RWPE1 (cell line): ENCODE measurements at places on chromosomes 7 and 10.
A peak's percentile ranks its signal among the peaks of the same experiment; 100 is the strongest.

DNA sequence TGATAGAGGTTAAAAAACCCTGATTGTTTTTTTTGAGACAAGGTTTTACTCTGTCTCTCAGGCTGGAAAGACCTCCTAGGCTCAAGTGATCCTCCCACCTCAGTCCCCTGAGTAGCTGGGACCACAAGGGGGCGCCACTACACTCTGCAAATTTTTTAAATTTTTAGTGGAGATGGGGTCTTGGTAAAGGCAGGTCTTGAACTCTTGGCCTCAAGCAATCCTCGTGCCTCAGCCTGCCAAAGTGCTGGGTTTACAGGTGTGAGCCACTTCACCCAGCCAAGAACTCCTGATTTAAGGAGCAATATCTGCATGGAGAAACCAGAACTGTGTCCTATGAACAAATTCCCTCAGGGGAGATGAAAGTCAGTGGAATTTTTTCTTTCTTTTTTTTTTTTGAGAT is 7.3 kb upstream of the KLHDC10 start:
- DNase-seq = no peak

DNA sequence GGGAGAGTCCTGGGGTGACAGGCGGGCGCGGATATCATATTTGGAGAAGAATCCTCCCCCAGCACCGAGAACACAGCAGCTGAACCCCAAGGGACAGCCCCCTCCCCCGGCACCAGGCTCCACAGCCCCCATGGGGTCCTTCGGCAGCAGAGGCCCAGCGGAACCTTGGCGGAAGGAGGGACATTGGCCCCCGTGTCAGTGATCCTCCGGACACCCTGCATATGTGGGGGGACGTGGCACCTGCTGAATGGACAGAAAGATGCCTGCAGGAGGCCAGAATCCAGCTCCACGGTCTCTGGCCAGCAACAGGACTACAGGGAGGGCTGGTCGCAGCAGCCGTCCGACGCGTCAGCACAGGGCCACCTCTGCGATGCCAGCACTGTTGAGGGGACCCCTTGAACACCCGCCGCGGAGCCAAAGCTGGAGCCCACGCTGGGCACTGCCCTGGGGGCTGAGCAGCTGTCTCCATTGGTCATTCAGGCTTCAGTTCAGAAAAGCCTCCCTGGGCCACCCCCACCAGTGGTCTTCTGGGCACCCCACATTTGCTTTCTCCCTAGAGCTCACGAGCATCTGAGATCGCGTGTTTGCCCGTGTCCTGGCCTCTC is 240.1 kb downstream of the ELFN1 start:
- DNase-seq = no peak

- DNase-seq = peak; percentile 80
Observed at GRCh38 chr7:28358423-28358868, 53.9 kb upstream of the CREB5 start.

DNA sequence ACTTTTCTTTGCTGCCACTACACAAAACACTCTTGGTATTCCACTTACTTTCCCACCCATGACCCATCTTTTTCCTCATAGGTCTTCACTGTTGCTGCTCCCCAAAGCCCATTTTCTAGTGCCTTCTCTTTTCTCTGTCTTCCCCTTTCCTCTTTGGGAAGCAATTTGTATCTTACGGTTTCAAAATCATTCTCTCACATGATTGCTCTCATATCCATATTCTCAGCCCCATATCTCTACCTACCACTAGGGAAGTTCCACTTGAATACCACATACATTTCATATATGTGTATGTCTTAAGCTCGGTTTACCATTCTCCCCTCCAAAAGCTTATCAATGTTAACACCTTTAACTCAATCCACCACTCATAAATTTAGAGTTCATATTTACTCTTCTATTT is 3.2 kb upstream of the UBE2D1 start:
- no peak for DNase-seq

GRCh38 chr10:4833286-4833685 is 7.3 kb downstream of the AKR1E2 start:
- no peak for DNase-seq

- no peak for DNase-seq
Observed at GRCh38 chr10:43430926-43431663, 5.8 kb upstream of the ZNF487 start.

DNA sequence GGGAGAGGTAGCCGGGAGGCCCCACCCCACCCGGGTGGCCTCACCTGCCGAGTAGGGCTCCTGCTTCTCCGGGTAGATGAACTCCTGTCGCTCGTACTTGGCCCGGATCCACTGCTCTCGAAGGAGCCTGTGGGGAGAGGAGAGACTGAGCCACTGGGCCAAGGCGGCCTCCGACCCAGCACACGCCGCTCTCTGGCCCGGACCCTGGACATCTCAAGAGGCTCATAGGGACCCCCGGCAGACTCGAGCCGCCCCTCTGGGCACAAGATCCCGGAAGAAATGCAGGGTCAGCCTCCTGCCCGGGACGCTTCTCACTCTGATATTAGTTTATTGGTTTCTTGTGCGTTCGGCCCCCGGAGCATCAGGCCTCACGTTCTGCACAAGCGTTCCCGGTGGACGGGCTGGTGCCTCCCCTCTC is 34.5 kb downstream of the ADAP1 start:
- DNase-seq = no peak
